ENCODE measurements at places on chromosomes 1 and 21.

DNA sequence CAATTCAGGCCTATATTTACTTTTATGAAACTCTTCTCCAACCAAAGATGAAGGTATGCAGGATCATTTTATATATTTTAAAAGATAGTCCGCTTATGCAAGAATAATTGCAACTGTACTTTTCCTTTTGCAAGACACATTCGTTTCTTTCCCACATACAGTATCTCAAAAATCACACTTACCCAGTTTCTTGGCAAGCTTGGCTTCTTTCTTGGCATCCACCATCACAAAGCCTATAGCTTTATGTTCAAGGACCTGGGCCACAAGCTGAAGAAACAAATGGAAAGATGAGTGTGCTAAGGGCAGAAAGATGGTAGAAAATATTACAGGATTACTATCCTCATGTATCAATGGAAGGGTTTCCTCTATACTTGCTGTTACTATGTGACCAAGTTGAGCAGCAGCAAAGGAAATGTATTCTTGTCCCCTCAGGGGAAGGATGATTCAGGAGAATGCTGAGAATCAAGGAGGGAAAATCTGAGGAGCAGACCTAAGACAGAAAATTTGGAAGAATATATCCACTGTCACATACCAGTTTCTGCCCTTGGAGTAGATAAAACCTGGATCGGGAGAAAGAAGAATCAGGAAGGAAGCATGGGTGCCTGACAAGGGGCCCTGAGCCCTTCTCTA, 23.8 kb downstream of the CASQ2 start:
- no peak for DNase-seq

- DNase-seq: no peak
These were observed 42.0 kb downstream of the ELK4 start for GRCh38 chr1:205589618-205590456.

DNA sequence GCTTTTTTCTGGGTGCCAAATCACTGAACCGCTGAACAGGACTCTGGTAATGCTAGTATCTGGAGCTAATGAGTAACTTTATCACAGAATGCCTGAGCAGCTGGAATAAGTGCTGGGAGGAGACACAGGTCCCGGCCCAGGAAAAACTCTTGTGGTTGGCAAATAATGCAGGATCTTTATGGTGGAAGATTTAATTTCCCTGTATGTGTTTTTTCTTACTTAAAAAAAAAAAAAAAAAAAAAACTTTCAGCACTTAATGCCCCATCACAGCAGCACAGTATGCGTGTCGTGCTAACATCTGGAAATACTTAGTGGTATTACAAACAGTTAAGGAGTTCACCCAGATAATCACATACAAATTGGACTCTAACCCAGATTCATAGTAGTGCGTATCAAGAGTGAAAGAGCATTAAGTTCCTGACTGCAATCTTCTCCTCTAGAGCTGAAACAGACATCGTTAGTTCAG, 220.7 kb downstream of the TOMM20 start:
- no peak for DNase-seq

DNA sequence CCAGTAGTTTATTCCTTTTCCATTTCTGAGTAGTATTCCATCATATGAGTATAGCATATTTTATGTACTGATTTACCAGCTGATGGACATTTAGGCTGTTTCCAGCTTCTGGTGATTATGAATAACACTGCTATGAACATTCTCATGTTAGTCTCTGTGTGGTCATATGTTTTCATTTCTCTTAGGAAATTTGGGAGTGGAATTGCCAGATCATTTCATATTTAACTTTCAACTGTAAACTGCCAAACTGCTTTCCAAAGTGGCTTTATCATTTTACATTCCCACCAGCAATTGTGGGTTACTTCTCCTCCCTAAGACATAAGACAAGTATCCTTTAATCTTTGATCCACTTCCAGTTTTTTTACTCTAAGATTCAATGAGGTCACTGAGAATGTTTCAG, 85.7 kb upstream of the RALGPS2 start:
- DNase-seq: no peak

DNA sequence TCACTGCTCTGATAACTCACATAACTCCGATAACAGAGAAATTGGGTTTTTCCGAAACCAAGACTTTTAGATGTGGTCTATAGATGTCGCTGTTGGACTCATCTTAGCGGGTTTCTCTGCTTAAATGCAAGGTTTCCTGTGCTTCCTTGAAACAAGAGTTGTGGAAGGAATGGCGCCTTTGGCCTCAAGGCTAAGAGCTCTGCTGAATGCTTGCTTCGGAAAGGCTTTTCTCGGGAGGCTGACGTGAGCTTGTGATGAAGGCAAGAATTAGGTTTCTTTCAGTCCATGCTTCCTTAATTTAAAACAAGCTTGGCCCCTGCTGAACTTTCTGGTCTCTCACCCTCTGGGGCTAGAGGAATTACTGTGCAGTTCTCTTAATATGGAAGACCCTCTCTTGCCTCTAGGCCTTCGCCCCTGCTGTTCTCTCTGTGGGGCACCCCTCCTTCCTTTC, 113.5 kb downstream of the MAP3K21 start:
- no peak for DNase-seq

DNA sequence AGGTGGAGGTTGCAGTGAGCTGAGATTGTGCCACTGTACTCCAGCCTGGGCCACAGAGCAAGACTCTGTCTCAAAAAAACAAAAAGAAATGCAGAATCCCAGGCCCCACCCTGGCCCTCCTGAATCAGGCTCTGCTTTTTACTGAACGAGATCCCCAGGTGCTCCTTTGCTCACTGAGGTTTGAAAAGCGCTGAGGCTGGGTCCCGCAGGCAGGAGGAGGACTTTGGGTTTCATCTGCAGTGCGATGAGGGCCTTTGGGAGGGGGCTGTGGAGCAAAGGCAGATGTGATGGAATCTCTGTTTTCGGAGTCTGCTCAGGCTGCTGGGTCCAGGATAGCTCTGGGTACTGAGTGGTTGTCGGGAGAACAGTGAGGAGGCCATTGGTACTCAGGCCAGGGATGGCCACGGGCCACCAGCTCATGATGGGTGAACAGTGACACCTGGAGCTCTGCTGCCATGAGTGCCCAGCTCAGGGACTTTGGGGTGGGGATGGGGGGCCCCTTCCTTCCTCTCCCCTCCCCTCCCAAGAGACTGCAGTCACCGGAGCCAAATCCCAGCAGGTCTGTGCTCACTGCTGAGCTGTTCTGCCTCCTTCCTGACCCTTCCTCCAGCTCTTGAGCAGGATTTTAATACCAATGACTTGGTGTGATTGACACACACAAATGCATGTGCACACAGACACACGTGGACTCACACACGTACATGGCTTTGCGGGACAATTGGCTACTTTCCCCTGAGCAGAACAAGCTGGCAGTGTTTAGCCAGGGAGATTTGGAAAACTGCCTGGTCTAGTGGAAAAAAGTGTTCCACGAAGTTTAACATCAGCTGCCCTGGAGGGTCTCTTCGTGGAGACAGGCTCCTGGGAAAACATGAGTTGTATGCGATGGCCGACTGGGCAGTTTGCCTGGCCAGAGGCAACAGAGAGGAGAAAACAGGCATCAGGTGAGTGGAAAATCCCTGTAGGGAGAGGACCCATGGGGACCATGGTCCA, 3.6 kb upstream of the DHRS3 start:
- DNase-seq: no peak

GRCh38 chr1:73887412-73887811, 310.6 kb downstream of the LRRIQ3 start:
- no peak for DNase-seq

DNA sequence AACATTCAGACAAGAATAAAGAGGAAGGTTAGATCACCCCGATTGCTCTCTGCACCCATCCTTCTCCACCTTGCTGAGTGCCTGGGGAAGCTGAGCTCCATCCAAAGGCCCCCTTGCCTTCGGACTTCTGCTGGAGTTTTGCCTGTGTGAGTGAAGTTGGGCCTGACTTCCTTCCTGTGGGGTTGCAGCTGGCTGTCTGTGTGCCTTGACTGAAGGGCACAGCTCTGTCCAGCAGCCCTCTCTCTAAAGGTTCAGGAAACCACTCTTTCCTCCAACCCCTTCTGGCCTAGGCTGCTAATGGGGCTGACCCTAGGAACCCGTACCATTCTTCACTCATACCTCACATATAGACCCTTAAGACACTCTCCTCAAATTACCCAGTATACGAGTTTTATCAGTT, 173.4 kb upstream of the HMCN1 start:
- no peak for DNase-seq

DNA sequence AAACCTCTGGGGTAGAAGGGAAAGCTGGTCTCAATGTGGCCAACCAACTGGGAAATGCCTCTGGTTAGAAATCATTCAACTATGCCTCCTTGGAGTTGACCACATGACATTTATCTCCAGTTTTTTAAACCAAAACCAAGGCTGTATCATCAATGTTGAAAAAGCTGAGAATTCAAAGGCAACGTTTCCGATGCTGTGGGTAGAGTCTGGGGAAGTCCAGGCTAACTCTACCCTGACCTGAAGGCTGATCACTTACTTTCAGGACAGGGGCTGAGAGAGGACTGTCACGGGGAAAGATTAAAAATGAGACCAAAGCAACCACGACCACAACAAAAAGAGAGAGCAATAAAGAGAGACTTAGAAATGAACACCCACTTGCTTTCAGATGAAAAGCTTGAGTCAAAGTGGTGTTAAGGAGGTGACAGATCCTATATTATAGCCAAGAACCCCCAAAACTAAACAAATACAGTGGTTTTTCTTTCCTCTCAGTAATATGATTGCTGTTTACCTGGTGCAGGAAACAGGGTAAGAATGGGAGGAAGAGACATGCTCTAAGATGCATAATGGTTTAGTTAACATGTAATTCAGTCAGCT, 90.8 kb upstream of the TNFSF4 start:
- no peak for DNase-seq

DNA sequence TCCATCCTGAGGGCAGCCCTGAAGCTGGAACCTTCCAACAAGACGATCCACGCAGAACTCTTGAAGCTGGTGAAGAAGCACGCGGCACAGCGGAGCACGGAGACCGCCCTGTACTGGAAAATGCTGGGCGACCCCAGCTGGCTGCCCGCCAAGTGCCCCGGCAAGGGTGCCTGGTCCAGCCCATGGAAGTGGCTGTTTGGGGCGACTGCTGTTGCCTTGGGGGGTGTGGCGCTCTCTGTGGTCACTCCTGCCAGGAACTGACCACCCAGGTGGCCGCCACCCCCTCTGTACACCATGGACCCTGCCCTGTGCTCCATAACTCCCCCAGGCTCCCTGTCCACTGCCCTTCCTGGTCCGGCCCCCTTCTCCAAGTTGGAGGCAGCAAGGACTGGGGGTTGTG, 90.8 kb downstream of the PPP1R12B start:
- DNase-seq: no peak

- DNase-seq: no peak
These were observed 815.5 kb downstream of the BRINP3 start for GRCh38 chr1:189662190-189662589.

DNA sequence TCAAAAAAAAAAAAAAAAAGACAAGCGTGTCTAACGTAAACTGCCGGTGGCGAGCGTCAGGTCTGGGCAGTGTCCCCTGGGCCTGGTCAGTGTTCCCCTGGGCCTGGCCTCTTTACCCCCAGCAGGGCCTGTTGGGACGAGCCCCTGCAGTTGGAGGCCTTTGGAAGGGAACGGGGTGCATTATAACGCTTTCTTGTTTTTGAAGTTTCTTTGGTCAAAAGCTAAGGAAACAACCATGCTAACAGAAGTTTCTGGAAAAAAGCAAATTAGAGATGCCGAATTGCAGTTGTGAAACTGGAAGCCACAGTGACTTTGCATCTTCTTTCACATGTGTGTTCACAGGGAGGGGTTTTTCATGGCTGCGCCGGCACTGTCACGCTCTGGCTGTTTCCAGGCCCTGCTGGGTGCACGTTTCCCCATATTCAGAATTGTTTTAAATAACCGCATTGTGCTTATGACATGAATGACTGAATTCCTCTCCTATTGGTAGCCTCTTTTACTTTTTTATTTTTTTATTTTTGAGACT, 16.0 kb downstream of the RRP1 start:
- no peak for DNase-seq

GRCh38 chr1:171792656-171793369, 11.4 kb downstream of the METTL13 start:
- no peak for DNase-seq

DNA sequence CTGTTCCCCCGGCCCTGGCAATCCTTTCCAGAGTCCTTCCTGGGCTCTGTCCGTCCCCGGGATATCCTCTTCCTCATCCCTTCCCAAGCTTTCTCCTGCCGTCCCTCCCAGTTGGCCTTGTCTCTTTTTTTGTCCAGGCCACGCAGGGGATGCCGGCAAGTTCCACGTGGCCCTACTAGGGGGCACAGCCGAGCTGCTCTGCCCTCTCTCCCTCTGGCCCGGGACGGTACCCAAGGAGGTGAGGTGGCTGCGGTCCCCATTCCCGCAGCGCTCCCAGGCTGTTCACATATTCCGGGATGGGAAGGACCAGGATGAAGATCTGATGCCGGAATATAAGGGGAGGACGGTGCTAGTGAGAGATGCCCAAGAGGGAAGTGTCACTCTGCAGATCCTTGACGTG, 13.4 kb upstream of the SVBP start:
- no peak for DNase-seq

- no peak for DNase-seq
These were observed 15.9 kb upstream of the POGZ start for GRCh38 chr1:151475175-151475574.

- no peak for DNase-seq
These were observed 19.0 kb downstream of the TGFB2 start for GRCh38 chr1:218364028-218364710.

DNA sequence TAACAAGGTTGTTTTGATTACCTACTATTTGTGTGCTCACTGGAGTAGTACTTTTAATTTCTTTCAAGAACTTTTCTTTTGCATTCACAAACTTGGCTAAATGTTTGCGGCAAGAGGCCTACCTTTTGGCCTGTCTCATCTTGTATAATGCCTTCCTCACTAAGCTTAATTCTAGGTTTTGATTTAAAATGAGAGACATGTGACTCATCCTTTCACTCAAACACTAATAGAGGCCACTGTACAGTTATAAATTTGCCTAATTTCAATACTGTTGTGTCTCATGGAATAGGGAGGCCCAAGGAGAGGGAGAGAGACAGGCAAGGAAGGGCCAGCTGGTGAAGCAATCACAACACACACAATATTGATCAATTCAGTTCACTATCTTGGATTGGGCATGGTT, 66.1 kb downstream of the ZNF644 start:
- no peak for DNase-seq

- no peak for DNase-seq
These were observed 183.6 kb downstream of the FOXD2 start for GRCh38 chr1:47621483-47621882.

Measured in stimulated activated CD8-positive, alpha-beta memory T cell treated with anti-CD3 and anti-CD28 coated beads, Interleukin-15, amount 100 ng/mL, for 4 hours (primary cell).